CD4-positive, alpha-beta T cell treated with Interleukin-6 for 4 hours (primary cell): ENCODE measurements at places on chromosomes 12 and 14.

- DNase-seq = no peak
These were observed 155.5 kb upstream of the RGS6 start for GRCh38 chr14:71776471-71777360.

- DNase-seq = no peak
These were observed 2.1 kb downstream of the DUSP6 start for GRCh38 chr12:89350260-89350629.

DNA sequence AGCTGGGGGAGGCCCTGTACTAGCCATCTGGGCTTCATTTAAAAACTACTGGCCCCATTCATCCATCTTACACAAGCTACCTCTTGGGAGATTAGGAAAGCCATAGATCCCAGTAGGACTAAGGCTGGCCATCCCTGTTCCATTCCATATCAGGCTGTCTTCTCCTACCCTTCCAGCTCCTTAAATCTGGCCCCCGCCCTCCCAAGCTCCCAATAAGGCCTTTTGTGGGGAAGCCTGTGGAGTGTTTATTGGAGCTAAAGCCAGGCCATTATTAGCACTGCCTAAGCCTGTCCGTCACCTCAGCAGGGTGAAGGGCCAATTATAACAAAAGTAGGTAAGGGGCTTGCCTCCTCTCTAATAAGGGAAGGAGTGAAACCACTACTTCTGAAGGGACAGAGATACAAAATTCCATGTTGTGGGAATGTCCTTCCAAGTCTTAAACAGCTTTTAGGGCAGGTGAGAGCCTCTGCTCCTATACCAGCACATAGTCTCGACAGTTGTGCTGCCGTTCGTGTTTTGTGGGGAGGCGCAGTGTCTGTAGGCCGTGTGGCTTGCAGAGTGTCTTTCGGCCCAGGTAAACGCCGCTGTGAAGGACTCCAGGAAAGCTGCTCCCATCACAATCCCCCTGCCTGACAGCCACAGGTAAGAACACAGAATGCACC lies 3.7 kb downstream of the MYL6 start:
- no peak for DNase-seq

GRCh38 chr12:116320791-116321217 lies 43.3 kb upstream of the MED13L start:
- no peak for DNase-seq

DNA sequence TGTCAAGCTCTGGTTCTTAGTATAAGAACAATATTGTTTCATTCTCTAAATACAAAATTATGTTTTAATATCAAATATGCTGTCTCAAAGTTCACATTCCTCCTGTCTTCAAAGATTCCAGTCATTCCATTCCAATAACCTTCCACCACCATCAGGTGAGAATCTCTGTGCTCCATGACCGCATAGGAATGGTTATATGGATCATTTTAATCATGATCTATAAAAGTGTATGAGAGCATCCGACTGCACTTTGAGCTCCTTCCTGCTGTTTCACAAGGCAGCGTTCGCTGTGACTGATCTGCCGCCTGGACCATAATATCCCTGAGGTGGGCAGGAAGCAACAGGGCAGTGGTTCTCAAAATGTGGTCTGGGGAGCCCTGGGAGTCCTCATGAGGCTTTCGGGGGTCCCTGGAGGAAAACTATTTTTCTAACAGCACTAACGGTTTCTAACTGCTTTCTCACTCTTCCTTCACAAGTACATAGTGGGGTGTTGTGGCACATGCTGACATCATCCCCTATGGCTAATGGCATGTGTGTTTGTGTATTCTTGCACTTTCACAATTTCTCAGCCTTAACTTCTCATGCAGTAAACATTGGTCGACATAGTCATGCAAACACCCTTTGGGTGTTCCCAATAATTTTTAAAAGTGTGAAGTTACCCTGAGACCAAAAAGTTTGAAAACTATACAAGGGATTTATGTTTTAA lies 137.4 kb downstream of the ANO2 start:
- no peak for DNase-seq
